Heart right ventricle (tissue), 16 donors: ENCODE measurements at places on chromosomes 12 and 14. TPM values are rescaled to one million over a fixed set of nuclear protein-coding genes. Genes with fewer than 3 reads are reported as not detected.

Gene CRIP1
- 149 TPM for polyA plus RNA-seq

Gene PAN2
- 20.6 TPM for polyA plus RNA-seq

Gene KRT83
- polyA plus RNA-seq: not detected

Gene IL26
- not detected for polyA plus RNA-seq

- H3K27me3 ChIP-seq: no peaks in the 10 kb centered on the region
- H3K4me3 ChIP-seq: no peak overlapping the region
- DNase-seq: no peak
Measured at GRCh38 chr12:89486264-89486663, 38.3 kb downstream of the GALNT4 start.

DNA sequence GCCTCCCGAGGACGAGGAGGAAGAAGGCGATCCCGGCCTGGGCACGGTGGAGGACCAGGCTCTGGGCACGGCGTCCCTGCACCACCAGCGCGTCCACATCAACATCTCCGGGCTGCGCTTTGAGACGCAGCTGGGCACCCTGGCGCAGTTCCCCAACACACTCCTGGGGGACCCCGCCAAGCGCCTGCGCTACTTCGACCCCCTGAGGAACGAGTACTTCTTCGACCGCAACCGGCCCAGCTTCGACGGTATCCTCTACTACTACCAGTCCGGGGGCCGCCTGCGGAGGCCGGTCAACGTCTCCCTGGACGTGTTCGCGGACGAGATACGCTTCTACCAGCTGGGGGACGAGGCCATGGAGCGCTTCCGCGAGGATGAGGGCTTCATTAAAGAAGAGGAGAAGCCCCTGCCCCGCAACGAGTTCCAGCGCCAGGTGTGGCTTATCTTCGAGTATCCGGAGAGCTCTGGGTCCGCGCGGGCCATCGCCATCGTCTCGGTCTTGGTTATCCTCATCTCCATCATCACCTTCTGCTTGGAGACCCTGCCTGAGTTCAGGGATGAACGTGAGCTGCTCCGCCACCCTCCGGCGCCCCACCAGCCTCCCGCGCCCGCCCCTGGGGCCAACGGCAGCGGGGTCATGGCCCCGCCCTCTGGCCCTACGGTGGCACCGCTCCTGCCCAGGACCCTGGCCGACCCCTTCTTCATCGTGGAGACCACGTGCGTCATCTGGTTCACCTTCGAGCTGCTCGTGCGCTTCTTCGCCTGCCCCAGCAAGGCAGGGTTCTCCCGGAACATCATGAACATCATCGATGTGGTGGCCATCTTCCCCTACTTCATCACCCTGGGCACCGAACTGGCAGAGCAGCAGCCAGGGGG, 979 bp downstream of the KCNA5 start:
- H3K27ac ChIP-seq: no peak overlapping the region
- H3K4me1 ChIP-seq: peaks cover 65% of the 10 kb centered on the region
- no peaks in the 10 kb centered on the region for H3K36me3 ChIP-seq
- DNase-seq: no peak
- H3K27me3 ChIP-seq: peaks cover 29% of the 10 kb centered on the region

- no peak overlapping the region for H3K4me3 ChIP-seq
- H3K36me3 ChIP-seq: no peaks in the 10 kb centered on the region
- peaks cover 5% of the 10 kb centered on the region for H3K4me1 ChIP-seq
- no peak overlapping the region for H3K27ac ChIP-seq
Measured at GRCh38 chr12:19388131-19388549, 51.2 kb upstream of the AEBP2 start.

DNA sequence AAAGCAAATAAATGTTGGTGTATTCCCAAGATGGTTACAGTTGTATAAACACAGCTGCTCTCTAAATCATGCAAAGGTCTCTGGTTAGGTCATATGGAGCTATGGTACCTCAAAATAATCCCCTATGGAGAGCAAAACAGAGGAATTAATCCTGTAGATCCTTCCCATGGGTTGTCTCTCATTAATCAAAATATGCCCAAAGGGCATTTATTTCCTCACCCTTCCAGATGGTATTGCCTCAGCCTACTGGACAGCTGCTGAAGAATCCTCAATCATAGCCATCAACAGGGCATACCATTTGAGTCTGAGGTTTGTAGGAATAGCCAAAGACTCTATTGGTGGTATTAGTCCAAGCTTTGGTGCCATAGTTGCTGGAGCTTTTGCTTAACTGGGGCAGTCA, 360.9 kb downstream of the RPL10L start:
- H3K4me1 ChIP-seq: no peaks in the 10 kb centered on the region
- H3K4me3 ChIP-seq: no peak overlapping the region
- H3K36me3 ChIP-seq: no peaks in the 10 kb centered on the region
- H3K27me3 ChIP-seq: no peaks in the 10 kb centered on the region
- no peak overlapping the region for H3K27ac ChIP-seq
- no peak for DNase-seq

- no peaks in the 10 kb centered on the region for H3K36me3 ChIP-seq
- H3K27me3 ChIP-seq: no peaks in the 10 kb centered on the region
- no peak overlapping the region for H3K27ac ChIP-seq
Measured at GRCh38 chr12:50625029-50625925, 120.5 kb downstream of the DIP2B start.
